Psoas muscle (tissue), 8 donors: ENCODE measurements at places on chromosomes 13 and 19. TPM values are rescaled to one million over a fixed set of nuclear protein-coding genes. Genes with fewer than 3 reads are reported as not detected.

- H3K27me3 ChIP-seq, result no peaks in the 10 kb centered on the region
- no peaks in the 10 kb centered on the region for H3K4me1 ChIP-seq
- no peak for DNase-seq
- no peaks in the 10 kb centered on the region for H3K36me3 ChIP-seq
- H3K27ac ChIP-seq, result no peak overlapping the region
These were observed 864.3 kb downstream of the SLITRK6 start for GRCh38 chr13:84934911-84935310.

GRCh38 chr19:41133260-41133659 is 19.0 kb downstream of the CYP2F1 start:
- H3K4me1 ChIP-seq, result no peaks in the 10 kb centered on the region
- H3K27ac ChIP-seq, result no peak overlapping the region
- H3K4me3 ChIP-seq, result no peak overlapping the region
- DNase-seq, result no peak
- H3K27me3 ChIP-seq, result peaks cover 14% of the 10 kb centered on the region
- H3K36me3 ChIP-seq, result no peaks in the 10 kb centered on the region

- DNase-seq, result no peak
- no peaks in the 10 kb centered on the region for H3K36me3 ChIP-seq
- no peaks in the 10 kb centered on the region for H3K27me3 ChIP-seq
- H3K27ac ChIP-seq, result no peak overlapping the region
- peaks cover 24% of the 10 kb centered on the region for H3K4me1 ChIP-seq
These were observed 11.8 kb downstream of the YIPF2 start for GRCh38 chr19:10916602-10917001.

DNA sequence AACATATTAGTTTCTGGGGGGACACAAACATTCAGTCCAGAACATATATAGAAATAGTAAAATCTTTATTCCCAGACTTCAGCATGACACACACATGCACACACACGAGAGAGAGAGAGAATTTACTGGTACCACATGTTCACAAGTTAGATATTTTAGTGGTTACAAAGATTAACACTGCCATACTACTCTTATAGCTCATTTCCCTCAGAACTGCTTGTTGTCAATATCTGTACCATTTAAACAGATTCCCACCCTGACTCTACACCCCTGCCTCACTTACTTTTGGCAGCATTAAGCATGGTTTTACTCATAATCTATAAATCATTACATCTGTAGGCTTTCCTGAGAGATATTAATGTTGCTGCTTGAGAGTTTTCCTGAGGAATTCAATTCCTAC is 524.7 kb upstream of the HTR2A start:
- DNase-seq, result no peak
- no peaks in the 10 kb centered on the region for H3K36me3 ChIP-seq
- no peaks in the 10 kb centered on the region for H3K4me1 ChIP-seq
- H3K27ac ChIP-seq, result no peak overlapping the region

- no peak overlapping the region for H3K4me3 ChIP-seq
- no peaks in the 10 kb centered on the region for H3K27me3 ChIP-seq
- no peaks in the 10 kb centered on the region for H3K36me3 ChIP-seq
- no peak for DNase-seq
- H3K4me1 ChIP-seq, result no peaks in the 10 kb centered on the region
These were observed 19.6 kb upstream of the PCCA start for GRCh38 chr13:100069278-100069677.

DNA sequence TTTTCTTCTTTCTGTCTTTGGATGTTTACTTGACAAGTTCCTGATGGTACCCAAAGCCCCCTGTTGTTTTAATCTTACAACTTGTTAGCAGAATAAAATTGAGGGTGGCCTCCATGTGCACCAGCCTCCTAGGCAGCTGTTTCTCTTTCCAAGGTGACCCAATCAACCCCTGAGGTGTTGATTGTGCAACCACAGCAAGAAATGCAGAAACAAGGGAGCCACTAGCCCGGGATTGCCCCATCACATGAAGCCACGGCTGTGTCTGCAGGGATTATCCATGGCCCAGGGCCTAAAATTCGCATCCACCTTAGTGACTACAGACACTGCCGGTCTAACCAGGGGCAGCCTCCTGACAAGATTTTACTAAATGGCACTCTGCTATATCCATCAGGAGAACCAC is 14.4 kb downstream of the CEACAM4 start:
- no peak overlapping the region for H3K27ac ChIP-seq
- H3K27me3 ChIP-seq, result no peaks in the 10 kb centered on the region
- H3K36me3 ChIP-seq, result no peaks in the 10 kb centered on the region
- H3K4me1 ChIP-seq, result no peaks in the 10 kb centered on the region
- H3K4me3 ChIP-seq, result no peak overlapping the region

GRCh38 chr13:93797463-93797862 is 570.9 kb downstream of the GPC6 start:
- H3K27me3 ChIP-seq, result no peaks in the 10 kb centered on the region
- no peak for DNase-seq
- no peaks in the 10 kb centered on the region for H3K36me3 ChIP-seq
- no peaks in the 10 kb centered on the region for H3K4me1 ChIP-seq
- no peak overlapping the region for H3K27ac ChIP-seq

GRCh38 chr13:19622193-19622592 is 11.3 kb upstream of the MPHOSPH8 start:
- H3K27me3 ChIP-seq, result no peaks in the 10 kb centered on the region
- H3K27ac ChIP-seq, result no peak overlapping the region
- no peaks in the 10 kb centered on the region for H3K4me1 ChIP-seq
- no peaks in the 10 kb centered on the region for H3K36me3 ChIP-seq
- DNase-seq, result no peak

DNA sequence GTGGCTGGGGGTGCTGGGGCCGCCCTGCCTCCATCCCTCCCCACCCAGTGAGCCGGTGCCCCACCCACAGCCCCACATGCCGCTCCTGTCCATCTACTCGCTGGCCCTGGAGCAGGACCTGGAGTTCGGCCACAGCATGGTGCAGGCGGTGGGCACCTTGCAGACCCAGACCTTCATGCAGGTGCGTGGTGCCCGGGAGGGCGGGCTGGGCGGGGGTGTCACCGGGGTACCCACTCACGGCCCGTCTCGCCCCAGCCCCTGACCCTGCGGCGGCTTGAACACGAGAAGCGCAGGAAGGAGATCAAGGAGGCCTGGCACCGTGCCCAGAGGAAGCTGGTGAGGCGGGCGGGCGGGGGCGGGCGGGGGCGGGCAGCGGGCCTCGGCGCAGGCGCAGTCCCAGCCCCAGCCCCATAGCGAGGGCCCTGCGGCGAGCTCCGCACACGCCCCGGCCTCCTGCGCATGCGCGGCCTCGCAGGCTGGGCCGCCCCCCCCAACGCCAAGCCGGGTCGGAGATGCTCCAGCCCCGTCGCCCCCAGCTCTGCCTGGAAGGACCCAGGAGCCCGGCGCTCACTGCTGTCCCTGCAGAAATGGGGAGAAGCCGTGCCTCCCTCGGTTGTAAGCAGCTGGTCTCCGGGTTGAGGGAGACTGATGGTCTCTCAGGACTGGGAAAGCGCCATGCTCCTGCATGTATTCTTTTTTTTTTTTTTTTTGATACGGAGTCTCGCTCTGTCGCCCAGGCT is 7.7 kb downstream of the ARHGAP45 start:
- peak overlapping the region; percentile 15 for H3K4me3 ChIP-seq
- peaks cover 3% of the 10 kb centered on the region for H3K4me1 ChIP-seq
- no peaks in the 10 kb centered on the region for H3K36me3 ChIP-seq
- H3K27ac ChIP-seq, result no peak overlapping the region
- peak; percentile 83 for DNase-seq
- no peaks in the 10 kb centered on the region for H3K27me3 ChIP-seq

GRCh38 chr19:10122045-10122444 is 2.3 kb upstream of the EIF3G start:
- no peak overlapping the region for H3K27ac ChIP-seq
- no peaks in the 10 kb centered on the region for H3K27me3 ChIP-seq
- no peak overlapping the region for H3K4me3 ChIP-seq

- peak; percentile 89 for DNase-seq
- no peaks in the 10 kb centered on the region for H3K27me3 ChIP-seq
- no peaks in the 10 kb centered on the region for H3K36me3 ChIP-seq
- no peaks in the 10 kb centered on the region for H3K4me1 ChIP-seq
- peak overlapping the region; percentile 65 for H3K4me3 ChIP-seq
These were observed 11.2 kb downstream of the IL17D start for GRCh38 chr13:20714563-20715329.

GRCh38 chr13:93079294-93079693 is 147.3 kb upstream of the GPC6 start:
- H3K4me3 ChIP-seq, result no peak overlapping the region
- H3K4me1 ChIP-seq, result no peaks in the 10 kb centered on the region
- H3K27ac ChIP-seq, result no peak overlapping the region

METTL21C gene
- 0.19 TPM for total RNA-seq

CDC37 gene
- total RNA-seq, result 165 TPM

CLASRP gene
- total RNA-seq, result 37.4 TPM

TTC9B gene
- not detected for total RNA-seq

GZMM gene
- not detected for total RNA-seq

TMEM221 gene
- total RNA-seq, result not detected

KLK4 gene
- total RNA-seq, result not detected
